Epithelial cell of proximal tubule (primary cell): ENCODE measurements at places on chromosomes 1 and 21. TPM values are rescaled to one million over a fixed set of nuclear protein-coding genes. Genes with fewer than 3 reads are reported as not detected.

NEXN gene
- 13.5 and 17.2 TPM in 2 replicates for total RNA-seq

AQP10 gene
- not detected in 2 replicates for total RNA-seq

KCNJ6 gene
- under 0.01 TPM in 2 replicates for total RNA-seq

DMRTA2 gene
- total RNA-seq: not detected in 2 replicates

DNA sequence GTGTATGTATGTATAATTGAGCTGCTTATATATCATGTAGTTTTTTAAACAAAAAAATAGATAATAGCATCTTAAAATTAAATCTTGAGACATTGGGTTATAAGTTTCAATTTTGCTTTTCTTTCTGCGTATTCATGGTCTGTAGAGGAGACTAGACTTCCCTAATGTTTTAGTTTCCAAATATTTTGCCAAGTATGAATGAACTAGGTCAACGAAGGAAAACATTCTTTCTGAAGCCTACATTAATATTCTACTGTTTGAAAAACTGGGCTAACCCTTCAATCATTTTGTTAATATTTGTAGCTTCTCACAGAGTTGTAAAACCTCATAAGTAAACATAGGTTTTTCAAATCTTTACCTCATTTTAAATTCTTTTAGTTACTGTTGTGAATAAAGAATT, 592.7 kb downstream of the USP25 start:
- DNase-seq: no peak

GRCh38 chr1:81920245-81920740, 119.6 kb downstream of the ADGRL2 start:
- no peak for DNase-seq

DNA sequence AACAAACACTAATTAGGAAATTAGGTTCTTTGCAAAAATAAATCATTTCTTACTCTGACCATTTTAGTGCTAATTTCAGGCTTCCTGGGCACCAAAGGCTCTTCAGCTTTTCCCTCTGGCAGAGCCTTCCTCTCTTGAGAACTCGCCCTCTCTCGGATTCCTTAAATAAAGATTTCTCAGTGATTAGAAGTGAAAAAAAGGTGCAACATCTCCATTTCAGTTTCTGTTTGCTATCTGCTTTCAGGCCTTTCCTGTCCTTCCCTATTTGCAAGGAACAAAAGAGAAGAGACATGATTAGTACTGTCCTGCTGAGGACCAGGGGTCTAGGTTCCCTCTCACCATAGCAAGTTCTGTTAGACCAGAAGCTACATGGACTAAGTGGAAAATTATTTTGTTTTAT, 27.8 kb upstream of the CACYBP start:
- DNase-seq: no peak

GRCh38 chr1:81548918-81549587, 251.7 kb upstream of the ADGRL2 start:
- DNase-seq: no peak

- no peak for DNase-seq
Observed at GRCh38 chr1:58885998-58886397, 102.2 kb upstream of the JUN start.

GRCh38 chr1:2046953-2047748, 3.1 kb upstream of the PRKCZ start:
- DNase-seq: no peak

- DNase-seq: no peak
Observed at GRCh38 chr1:222285526-222285925, 262.4 kb downstream of the HHIPL2 start.

DNA sequence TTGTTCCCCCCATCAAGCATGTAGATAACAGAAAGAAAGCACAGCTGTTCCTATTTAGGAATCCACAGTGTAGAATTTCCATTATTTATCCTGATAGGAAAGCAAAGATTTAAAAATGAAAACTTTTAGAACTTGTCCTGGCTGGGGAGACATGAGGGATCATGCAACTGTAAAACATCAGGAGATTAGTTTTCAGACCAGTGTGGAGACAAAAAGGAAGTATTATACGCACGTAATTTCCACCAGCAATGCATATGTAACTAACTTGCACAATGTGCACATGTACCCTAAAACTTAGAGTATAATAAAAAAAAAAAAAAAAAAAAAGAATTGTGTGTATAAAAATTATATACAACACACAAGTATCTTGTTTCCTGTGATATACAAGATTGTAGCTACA, 172.4 kb downstream of the NEGR1 start:
- no peak for DNase-seq

DNA sequence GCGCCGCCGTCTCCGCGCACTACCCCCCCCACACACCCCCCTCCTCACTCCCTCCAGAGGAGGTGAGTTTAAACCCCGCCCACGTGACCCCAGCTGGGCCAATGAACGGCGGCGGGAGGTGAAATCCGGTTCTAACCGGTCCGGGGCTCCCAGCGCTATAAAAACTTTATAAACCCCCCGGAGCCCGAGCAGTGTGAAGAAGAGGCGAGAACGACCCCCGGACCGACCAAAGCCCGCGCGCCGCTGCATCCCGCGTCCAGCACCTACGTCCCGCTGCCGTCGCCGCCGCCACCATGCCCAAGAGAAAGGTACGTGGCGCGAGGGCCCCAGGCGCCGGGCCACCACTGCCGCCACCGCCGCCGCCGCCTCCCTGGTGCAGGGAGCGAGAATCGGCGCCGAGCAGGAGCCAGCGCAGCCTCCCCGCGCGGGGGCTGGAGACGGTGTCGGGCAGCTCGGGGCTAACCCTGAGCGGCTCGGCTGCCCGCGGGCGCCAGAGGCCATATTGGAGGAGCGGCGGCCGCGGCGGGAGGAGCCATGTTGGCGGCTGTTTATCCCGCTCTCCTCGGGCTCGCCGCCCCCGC, at the start of gene HMGN2:
Gene HMGN2 (plus strand): TSS at position 121 of the 581 bp plus-strand sequence. CDS start 173 bp downstream, at position 294.
- DNase-seq: no peak

DNA sequence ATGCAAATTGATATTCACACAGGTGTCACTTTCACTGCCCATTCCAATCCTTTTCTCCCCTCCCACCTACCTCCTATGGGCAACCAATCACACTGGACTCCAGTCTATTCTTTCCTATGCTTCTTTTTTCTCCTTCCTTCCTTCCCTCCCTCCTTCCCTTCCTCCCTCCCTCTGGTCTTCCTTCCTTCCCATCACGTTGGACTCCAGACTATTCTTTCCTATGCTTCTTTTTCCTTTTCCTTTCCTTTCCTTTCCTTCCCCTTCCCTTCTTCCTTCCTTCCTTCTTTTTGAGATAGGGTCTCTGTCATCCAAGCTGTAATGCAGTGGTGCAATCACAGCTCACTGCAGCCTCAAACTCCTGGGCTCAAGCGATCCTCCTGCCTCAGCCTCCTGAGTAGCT, 64.6 kb downstream of the GNG4 start:
- DNase-seq: no peak
